Left ventricle myocardium inferior (tissue), 1 donor: ENCODE measurements at places on chromosomes 7 and 10. TPM values are rescaled to one million over a fixed set of nuclear protein-coding genes. Genes with fewer than 3 reads are reported as not detected.
A peak's percentile ranks its signal among the peaks of the same experiment; 100 is the strongest.

Gene C7orf33
- total RNA-seq: not detected

DNA sequence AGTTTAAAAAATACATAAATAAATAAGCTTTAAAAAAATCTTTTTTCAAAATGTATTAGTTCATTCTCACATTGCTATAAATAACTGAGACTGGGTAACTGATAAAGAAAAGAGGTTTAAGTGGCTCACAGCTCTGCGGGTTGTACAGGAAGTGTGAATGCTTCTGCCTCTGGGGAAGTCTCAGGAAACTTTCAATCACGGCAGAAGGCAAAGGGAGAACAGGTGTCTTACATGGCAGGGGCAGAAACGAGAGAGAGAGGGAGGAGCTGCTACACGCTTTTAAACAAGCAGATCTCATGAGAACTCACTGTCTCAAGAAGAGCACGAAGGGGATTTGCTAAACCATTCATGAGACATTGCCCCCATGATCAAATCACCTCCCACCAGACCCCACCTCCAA lies 114.6 kb downstream of the DNAJC1 start:
- no peak for DNase-seq

DNA sequence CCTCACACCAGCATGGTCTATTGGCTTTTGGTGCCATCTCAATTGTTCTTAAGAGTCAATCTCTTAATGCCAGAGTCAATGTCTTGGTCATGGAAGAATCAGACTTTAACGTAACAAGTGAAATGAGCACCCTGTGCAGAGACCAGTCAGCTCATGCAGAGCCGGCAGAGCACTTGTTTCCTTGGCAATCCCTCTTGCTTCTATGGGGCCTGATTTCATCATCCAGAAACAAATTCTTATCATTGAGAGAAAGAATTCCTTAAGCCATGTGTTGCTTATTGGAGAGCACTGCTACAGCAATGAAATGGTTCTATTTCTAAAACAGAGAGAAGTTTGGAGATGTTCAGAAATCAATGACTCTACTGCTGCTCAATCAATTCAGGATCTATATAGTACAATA lies 212.8 kb downstream of the IPMK start:
- no peak for DNase-seq

- no peak for DNase-seq
These were observed 363.2 kb downstream of the REEP3 start for GRCh38 chr10:63884426-63884825.

Gene ATOH7
- not detected for total RNA-seq

DNA sequence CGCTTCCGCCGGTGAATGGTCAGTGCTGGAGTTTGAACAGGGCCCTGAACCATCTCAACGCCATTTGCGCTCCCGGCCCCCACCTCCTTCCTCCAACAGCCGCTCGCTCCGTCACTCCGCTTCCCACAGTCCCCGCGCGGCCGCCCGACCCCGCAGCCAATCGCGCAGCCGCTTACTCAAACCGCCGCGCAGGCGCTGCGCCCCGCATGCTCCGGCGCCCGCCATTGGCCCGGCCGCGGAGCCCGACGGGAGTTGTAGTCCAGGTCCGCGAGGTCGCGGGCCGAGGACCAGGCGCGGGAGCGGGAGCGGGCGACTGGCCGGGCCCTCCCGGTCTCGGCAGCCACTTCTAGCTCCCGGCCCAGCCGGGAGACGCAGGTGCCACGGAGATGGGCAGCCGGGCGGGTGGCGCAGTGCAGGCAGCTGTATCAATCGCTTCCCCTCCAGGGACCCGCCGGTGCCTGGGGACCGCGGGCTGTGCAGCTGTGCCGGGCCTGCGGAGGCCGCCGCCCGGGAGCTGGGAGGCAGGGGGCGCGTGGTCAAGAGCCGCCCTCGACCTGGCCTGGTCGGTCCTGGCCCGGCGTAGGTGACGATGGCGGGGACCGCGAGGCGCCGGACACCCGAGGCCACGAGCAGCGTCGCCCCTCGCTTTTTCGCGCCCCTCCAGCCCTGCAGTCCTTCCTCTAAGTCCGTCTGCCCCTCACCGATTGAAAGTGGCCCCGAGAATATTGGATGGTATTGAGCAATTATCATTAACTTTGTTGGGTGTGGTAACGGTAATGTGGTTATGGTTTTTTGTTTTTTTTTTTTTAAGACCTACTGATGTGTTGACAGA lies at the start of gene WAPL:
TSS of gene WAPL (minus strand) at position 115 of the 832 bp plus-strand sequence. CDS start 3,723 bp downstream, outside the sequence.
- peak; percentile 97 for DNase-seq

Gene HGF
- total RNA-seq: 2.3 TPM

- DNase-seq: no peak
These were observed 25.9 kb downstream of the LAMB1 start for GRCh38 chr7:107977048-107977447.
